KG1 (cell line): ENCODE measurements at places on chromosomes 4 and X.

- DNase-seq = no peak
These were observed 64.5 kb downstream of the PDE5A start for GRCh38 chr4:119564106-119564505.

DNA sequence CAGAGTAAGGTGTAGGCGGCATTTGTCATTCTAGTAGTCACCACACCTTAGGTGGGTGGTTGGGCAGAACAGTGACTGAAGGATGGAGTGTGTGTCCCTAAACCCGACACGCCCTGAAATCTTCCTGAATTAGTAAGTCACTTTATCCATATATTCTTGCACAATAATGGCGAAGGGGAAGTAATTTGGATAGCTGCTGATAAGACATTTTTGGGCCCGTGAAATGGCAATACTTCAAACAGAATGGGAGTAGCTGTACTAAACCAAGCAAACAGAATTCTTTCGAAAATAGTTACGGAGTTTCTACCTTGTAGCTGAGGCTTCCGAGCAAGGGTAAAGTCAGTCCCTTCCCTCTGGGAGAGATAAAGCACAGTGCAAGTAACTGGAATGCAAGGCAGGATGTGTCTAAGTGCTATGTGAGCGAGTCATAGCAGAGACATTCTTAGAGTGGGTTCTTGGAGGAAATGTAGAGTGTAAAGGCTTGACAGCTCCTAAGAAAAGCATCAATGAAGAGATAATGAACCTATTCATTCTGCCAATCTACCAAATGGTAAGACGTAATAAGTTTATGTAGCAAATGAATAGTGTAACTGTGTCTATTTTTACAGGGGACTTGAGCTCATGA lies 72.8 kb downstream of the CLCN5 start:
- no peak for DNase-seq

- DNase-seq = no peak
These were observed 81.8 kb downstream of the SRPX start for GRCh38 chrX:38138900-38139299.

- DNase-seq = no peak
These were observed 32.9 kb downstream of the SLC2A9 start for GRCh38 chr4:9988363-9988749.

DNA sequence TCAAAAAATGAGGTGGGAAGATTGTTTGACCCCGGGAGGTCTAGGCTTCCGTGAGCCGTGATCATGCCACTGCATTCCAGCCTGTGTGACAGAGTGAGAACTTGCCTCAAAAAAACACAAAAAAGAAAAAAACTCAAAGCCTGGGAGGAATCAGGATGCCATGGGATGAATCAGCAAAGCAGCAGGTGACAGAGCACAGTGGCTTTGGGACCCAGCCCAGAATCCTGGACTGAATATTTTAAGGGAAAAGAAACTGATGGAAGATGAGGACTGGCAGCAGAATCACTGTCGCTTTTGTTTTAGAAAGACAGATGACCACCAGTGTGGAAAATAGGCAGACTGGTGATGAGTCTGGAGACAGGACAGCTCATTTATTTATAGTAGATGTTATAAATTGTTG lies 16.6 kb downstream of the S100G start:
- DNase-seq = no peak

- DNase-seq = no peak
These were observed 193.0 kb upstream of the PPP3CA start for GRCh38 chr4:101540336-101540735.

DNA sequence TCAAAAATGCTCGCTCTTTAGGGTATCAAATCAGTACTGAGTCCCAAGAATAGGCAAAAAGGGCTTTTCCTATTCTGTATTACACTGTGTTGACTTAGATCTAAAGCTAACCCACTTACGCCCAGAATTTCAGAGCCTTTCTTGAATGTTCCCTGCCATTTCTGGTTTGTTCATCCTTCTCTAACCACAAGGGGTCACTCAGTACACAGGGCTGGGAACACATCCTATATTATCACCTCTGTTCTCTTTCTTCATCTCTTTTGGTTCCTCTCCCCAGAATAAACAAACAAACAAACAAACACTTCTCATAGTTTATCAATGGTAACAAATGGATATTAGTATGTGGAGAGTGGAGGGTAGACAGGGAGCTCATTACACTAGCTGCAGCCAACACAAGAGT lies 25.5 kb upstream of the MORC4 start:
- DNase-seq = no peak

DNA sequence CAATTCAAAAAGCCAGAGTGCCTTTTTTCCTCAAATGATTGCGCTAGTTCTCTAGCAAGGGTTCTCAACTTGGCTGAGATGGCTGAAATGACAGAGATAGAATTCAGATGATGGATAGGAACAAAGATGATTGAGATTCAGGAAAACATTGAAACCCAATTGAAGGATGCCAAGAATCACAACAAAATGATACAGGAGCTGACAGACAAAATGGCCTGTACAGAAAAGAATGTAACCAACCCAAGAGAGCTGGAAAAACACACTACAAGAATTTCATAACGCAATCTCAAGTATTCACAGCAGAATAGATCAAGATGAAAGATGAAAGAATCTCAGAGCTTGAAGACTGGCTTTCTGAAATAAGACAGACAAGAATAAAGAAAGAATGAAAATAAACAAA lies 51.7 kb upstream of the MMAA start:
- DNase-seq = no peak

DNA sequence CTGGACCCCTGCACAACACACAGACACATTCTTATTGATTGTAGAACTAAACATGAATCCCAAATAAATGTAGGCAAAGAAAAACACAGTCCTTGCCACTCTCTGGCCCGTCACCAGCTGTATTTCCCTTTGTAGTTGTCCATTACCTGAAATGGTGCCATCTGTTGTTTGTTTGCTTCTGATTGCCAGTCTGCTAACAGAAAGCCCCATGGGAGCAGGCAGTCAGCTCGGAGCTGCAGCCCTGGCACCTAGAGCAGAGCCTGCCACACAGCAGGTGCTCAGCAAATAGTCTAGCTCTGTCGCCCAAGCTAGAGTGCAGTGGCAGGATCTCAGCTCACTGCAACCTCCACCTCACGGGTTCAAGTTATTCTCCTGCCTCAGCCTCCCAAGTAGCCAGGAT lies 28.9 kb downstream of the CPLX1 start:
- no peak for DNase-seq

GRCh38 chr4:129344058-129344457 lies 248.1 kb downstream of the C4orf33 start:
- DNase-seq = peak; percentile 8

GRCh38 chr4:142330311-142330710 lies 515.8 kb downstream of the INPP4B start:
- no peak for DNase-seq

DNA sequence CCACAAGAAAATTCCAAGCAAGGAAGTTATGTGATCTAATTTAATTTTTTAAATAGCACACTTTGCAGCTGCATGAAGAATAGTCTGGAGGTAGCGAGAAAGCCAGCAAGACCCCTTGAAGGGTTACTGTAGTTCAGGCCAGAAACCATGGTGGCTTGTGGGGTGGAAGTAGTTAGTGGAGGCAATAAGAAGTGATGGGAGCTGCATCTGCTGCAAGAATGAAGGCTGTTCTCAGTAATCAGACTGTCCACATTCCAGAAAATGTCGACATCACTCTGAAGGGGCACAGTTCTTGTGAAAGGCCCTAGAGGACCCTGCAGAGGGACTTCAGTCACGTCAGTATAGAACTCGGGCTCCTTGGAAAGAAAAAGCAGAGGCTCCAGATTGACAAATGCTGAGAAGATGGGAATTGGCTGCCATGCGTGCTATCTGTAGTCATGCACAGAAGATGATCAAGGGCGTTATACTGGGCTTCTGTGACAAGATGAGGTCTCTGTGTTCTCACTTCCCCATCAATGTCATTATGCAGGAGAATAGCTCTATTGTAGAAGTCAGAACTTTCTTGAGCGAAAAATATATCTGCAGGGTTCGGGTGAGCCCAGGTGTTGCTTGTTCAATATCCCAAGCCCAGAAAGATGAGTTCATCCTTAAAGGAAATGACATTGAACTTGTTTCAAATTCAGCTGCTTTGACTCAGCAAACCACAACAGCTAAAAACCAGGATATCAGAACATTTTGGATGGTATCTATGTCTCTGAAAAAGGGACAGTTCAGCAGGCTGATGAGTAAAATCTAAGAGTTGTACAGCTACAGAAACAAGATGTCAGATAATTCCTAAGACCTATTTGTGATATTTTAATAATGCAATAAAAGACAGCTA lies 254.2 kb downstream of the CBR4 start:
- no peak for DNase-seq

DNA sequence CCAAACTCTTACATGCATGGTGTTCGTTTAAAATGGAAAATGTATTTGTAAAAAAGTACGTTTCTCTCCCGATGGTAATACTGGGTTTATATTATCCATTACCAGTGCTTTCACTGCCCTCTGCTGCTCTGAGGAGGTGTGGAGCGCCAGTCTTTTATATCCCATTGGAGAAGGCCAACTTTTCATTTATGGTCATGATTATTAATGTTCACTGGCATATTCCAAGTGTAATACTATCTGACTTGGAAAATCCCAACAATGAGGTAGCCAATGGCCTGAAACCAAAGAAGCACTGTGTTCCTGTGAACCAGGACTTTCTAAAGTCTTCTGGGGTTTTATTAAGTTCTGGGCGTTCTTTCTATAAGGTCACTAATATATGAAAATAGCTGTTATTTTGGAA lies 80.7 kb downstream of the SYNPO2 start:
- no peak for DNase-seq

GRCh38 chr4:113621633-113622032 lies 139.9 kb downstream of the CAMK2D start:
- DNase-seq = no peak

DNA sequence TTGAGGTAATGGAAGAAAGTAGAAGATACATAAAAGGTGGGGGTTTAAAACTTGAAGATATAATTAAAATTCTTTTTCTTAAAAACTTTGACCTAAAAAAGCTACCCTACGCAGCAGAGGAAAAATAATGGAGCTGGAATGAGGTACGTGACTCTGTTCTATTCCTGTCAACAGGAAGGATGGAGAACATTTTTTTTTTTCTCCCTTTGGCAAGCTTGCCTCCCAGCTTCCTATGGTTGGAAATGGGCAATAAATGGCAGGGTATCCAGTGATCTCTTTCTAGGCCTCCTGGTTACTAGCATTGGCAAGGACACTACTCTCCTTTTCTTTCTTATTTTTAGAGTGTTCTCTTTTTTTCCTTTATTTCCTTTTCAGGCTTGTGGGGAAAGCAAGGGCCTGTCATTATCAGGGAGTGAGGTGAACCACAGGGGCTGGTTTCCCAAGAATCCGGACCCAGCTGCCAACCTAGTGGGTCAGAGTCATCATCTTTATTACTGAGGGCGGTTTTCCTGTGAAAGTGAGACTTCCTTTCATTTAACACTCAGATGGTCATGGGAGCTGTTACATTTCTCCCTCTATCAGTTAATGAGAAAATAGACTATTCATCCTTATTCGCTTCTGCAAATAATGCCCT lies 224.6 kb downstream of the SPRY1 start:
- no peak for DNase-seq

DNA sequence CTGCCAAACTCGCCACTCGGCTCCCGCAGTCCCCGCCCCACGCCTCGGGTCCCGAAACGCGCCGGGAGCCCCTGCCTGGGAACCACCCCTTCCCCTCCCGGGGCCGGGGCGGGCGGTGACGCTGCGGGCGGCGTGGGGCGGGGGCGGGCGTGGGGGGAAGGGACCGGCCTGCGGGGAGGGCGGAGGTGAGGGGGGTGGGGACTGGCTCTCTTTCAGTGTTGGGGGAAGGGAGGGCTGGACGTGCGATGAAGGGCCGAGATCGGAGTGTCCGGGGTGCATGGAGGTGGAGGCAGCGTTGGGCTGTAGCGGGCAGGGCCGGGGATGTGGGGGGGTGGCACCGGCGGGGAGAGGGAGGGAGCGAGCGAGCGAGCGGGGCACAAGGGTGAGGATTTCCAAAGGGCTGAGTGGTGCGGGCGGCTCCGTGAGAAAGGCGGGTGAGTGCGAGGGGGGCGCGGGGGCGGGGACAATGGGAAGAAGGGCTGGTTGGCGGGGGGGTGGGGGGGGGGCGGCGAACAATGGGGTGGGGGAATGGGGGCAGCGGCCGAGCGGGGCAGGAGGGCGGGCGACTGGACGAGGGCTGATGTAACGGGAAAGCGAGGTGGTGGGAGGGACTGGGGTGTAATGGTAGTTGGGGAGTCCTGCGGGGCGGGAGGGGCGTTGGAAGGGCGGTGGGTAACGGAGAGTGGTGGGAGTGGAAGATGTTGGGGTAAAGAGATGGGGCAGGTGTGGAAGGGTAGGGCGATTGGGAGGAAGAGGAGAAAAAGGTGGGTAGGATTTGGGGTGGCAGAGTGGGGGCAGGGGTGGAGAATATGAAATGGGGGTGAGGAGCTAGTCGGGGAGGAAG lies 578 bp downstream of the DCUN1D4 start:
- DNase-seq = no peak

- DNase-seq = no peak
These were observed 40.4 kb upstream of the INTS6L start for GRCh38 chrX:135480076-135480475.

DNA sequence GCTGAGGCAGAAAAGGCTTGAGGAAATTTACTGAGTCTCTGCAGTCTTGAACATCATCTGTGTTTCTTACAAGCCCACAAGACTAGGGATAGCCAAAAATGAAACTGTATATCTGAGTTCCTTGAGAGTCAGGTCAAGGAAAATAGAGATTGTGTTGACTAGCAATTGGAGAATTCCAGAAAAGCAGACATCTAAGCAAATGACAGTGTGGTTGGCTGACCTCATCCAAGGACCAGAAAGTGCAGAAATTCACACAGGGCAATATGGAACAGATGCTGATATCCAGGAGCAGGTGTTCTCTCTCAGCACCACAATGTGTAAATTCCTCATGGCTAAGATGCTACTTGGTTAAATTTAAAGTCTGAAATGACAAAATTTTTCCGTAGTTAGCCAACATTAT lies 146.4 kb downstream of the VEGFC start:
- DNase-seq = no peak

DNA sequence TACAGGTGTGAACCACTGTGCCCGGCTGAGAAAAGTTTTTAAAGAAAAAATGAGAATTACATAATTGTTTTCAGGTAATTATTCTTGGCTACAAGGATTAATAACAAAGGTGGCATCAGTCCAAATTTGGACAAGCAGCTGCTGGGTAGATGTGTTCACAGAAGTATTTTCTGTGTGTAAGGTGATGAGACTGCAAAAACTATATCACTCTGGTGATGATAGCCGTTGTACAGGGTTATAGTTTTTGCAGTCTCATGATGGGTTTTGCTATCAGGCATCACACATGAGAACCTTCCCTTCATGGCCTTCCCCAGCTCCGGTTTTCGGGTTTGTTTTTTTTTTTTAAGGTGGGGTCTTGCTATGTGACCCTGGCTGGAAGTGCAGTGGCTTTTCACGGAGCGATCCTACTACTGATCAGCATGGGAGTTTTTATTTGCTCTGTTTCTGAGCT lies 5.1 kb upstream of the SLC10A3 start:
- DNase-seq = no peak

- DNase-seq = no peak
These were observed 9.9 kb upstream of the GK start for GRCh38 chrX:30643313-30643821.
